Kidney (tissue), 22 donors: ENCODE measurements at places on chromosomes 7 and 10. TPM values are rescaled to one million over a fixed set of nuclear protein-coding genes. Genes with fewer than 3 reads are reported as not detected.

NXPH1 gene
- not detected for total RNA-seq

NPSR1 gene
- not detected for total RNA-seq

H2BK1 gene
- not detected for total RNA-seq

NME8 gene
- 0.44 TPM for total RNA-seq

ACSM6 gene
- not detected for total RNA-seq

GNGT1 gene
- total RNA-seq = 0.35 TPM

TEX36 gene
- not detected for total RNA-seq

CRPPA gene
- total RNA-seq = 5.9 TPM

BCL7B gene
- total RNA-seq = 55.4 TPM

DNA sequence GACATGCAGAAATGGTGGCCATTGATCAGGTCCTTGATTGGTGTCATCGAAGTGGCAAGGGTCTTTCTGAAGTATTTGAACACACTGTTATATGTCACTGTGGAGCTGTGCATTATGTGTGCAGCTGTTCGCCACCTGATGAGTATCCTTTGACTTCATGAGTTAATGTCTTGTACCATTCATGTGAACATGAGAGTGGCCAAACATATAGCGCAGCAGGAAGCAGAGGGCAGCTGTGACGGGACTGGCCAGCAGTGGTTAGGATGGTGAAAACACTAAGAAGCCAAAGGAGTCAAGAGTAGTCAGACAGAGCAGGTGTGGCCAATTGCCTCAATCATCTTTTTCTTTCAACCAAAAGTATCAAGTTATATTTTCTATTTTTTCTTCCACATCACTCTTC is 167.4 kb downstream of the IMMP2L start:
- H3K4me1 ChIP-seq = peaks cover 6% of the 10 kb centered on the region
- no peak for DNase-seq
- H3K36me3 ChIP-seq = no peaks in the 10 kb centered on the region
- no peak overlapping the region for H3K27ac ChIP-seq
- H3K4me3 ChIP-seq = no peak overlapping the region
- no peaks in the 10 kb centered on the region for H3K27me3 ChIP-seq

DNA sequence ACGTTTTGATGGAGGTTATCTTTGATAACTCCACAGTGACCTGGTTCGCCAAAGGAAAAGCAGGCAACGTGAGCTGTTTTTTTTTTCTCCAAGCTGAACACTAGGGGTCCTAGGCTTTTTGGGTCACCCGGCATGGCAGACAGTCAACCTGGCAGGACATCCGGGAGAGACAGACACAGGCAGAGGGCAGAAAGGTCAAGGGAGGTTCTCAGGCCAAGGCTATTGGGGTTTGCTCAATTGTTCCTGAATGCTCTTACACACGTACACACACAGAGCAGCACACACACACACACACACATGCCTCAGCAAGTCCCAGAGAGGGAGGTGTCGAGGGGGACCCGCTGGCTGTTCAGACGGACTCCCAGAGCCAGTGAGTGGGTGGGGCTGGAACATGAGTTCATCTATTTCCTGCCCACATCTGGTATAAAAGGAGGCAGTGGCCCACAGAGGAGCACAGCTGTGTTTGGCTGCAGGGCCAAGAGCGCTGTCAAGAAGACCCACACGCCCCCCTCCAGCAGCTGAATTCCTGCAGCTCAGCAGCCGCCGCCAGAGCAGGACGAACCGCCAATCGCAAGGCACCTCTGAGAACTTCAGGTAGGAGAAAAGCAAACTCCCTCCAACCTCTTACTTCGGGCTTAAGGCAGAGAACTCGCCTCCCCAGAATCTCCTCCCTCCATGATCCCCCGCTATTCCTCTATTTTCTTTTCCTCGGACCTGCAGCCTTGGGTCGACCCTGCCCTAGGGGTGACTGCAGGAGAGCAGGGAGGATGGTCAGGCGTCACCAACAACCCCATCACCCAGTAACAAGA is at the start of gene SERPINE1:
Gene SERPINE1, plus strand, starts transcription at position 454 of the 809 bp plus-strand sequence. CDS start 1,290 bp downstream, outside the sequence.
- peaks cover 18% of the 10 kb centered on the region for H3K4me1 ChIP-seq
- H3K4me3 ChIP-seq = peak within 1 kb of the TSS; percentile 58
- peak within 1 kb of the TSS; percentile 50 for H3K27ac ChIP-seq
- no peaks in the 10 kb centered on the region for H3K36me3 ChIP-seq
- no peaks in the 10 kb centered on the region for H3K27me3 ChIP-seq

DNA sequence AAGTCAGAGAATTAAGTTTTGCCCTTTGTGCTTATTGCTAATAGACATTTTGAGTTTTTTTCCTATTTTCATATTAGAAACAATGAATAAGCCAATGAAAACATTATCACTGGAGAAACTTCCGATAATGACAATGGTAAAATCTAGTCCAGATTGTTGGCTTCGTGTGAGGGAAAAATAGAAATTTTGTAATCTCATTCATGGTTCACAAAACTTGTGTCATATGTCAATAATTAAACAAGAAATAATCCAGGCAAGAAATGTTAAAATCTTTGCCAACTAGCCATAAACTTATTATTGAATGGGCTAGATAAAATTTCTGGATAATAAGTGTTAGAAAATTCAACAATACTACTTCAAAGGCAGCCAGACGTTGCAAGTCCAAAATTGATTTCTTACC is 36.6 kb downstream of the RNLS start:
- no peak overlapping the region for H3K27ac ChIP-seq
- no peaks in the 10 kb centered on the region for H3K27me3 ChIP-seq
- DNase-seq = no peak
- H3K36me3 ChIP-seq = no peaks in the 10 kb centered on the region
- no peaks in the 10 kb centered on the region for H3K4me1 ChIP-seq
- no peak overlapping the region for H3K4me3 ChIP-seq

DNA sequence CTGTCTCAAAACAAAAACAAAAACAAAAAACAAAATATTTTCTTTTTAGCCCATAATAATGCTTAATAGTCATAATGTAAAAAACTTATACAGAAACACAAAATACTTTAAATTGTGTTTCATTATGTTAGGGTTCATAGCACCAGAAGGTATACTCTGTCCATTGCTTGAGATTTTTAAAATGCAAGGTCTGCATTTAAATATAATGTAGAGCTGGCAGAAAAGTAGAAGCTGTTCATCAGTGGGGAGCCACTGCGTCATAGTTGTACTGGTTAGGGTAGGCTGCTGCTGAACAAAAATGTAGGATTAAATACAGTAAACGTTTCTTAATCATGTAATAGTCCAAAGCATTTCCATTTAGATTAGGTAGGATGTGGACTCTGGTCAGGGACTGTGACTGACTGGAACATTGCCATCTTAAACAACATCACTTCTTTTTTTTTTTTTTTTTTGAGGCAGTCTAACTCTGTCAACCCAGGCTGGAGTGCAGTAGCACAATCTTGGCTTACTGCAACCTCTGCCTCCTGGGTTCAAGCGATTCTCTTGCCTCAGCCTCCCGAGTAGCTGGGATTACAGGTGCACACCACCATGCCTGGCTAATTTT is 85.2 kb downstream of the ANKIB1 start:
- DNase-seq = no peak
- no peaks in the 10 kb centered on the region for H3K27me3 ChIP-seq
- H3K36me3 ChIP-seq = no peaks in the 10 kb centered on the region
- no peak overlapping the region for H3K27ac ChIP-seq

DNA sequence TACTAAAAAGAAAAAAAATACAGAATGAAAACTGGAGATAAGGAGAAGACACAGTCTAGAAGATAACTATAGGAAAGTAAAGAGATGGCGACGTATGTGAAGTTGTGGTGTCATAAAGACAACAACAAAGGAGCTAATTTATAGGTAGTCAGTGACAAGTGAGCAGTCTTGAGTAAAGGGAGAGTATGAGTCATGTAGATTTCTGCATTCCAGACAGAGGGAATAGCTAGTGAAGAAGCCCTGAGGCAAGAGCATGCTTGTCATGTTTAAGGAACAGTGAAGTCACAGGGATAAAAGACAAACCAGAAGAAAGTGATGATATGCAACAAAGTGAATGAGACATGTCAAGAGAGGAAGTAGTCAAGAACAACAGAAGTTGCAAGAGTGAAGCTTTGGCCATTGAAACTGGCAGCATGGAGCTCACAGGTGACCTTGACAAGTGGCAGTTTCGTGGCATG is 2.3 kb upstream of the MIOS start:
- H3K27me3 ChIP-seq = no peaks in the 10 kb centered on the region
- H3K4me3 ChIP-seq = no peak overlapping the region
- no peaks in the 10 kb centered on the region for H3K36me3 ChIP-seq
- no peak overlapping the region for H3K27ac ChIP-seq

DNA sequence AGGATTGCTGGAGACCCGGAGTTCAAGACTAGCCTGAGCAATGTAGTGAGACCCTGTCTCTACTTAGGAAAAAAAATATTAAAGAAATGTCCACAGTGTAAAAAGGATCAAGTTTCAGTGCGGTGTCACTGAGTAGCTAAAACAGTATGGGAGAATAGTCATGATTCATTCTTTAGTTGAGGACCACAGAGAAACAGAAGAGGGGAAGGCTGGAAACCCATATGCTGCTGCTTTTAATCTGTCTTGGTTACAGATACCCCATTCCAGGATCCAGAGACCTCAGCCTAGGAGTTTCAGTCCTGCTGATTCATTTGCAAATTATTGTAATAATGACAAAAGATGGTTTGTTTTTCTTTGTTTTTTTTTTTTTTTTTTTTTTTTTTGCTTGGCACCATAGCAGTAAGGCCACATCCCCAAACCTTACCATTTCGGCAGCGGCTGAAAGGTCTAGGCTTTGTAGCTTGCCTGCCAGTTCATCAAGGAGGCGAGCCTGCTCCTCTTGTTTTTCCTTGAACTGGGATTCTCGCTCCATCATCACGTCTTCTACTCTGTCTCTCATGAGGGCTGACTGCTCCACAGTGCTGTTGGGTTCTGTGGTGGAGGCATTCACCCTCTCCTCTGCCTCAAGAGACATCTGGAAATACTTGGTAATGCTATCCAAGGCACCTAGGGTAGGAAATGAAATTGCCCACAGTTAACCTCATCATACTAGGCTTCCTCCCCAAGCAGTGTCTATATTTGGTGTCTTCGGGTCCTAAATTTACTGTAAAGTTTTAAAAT is 44.2 kb downstream of the DLD start:
- H3K36me3 ChIP-seq = peaks cover 6% of the 10 kb centered on the region
- no peak overlapping the region for H3K4me3 ChIP-seq
- no peaks in the 10 kb centered on the region for H3K27me3 ChIP-seq
- H3K27ac ChIP-seq = no peak overlapping the region
- no peak for DNase-seq
- peaks cover 2% of the 10 kb centered on the region for H3K4me1 ChIP-seq

GRCh38 chr10:71243756-71244395 is 31.5 kb downstream of the UNC5B start:
- H3K4me3 ChIP-seq = no peak overlapping the region
- peak overlapping the region; percentile 45 for H3K27ac ChIP-seq
- no peaks in the 10 kb centered on the region for H3K36me3 ChIP-seq
- DNase-seq = no peak

DNA sequence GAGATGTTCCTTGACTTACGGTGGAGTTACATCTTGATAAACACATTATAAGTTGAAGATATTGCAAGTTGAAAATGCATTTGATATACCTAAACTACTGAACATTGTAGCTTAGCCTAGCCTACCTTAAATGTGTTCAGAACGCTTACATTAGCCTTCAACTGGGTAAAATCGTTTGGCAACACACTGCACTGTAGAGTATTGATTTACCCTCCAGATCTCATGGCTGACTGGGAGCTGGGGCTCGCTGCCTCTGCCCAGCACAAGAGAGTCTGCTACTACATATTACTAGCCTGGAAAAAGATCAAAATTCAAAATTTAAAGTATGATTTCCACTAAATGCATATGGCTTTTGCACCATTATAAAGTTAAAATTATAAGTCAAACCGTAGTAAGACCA is 7.5 kb upstream of the AGR3 start:
- no peak for DNase-seq
- H3K27ac ChIP-seq = no peak overlapping the region
- H3K4me1 ChIP-seq = no peaks in the 10 kb centered on the region
- no peak overlapping the region for H3K4me3 ChIP-seq
- no peaks in the 10 kb centered on the region for H3K36me3 ChIP-seq

DNA sequence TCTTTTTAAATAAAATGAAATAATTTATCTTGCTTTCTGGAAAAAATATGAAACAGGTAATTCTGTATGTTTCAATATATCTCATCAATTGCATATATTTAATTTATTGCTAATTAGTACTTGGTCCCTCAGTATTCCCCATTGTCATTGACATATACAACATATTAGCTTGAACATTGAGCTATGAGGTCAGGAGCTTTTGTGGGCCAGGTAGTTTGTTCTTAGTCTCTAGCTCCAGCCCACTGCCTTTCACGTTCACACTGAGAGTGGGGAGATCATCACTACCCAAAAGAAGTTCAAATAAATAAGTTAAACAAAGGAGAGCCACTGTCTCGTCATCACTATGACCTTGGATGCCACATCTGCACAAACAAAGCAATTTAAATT is 54.7 kb upstream of the DKK1 start:
- DNase-seq = no peak
- H3K4me3 ChIP-seq = no peak overlapping the region
- no peak overlapping the region for H3K27ac ChIP-seq
- no peaks in the 10 kb centered on the region for H3K4me1 ChIP-seq
- no peaks in the 10 kb centered on the region for H3K36me3 ChIP-seq
- no peaks in the 10 kb centered on the region for H3K27me3 ChIP-seq
